Right renal pelvis (tissue), 4 donors: ENCODE measurements at places on chromosomes 6 and 20. TPM values are rescaled to one million over a fixed set of nuclear protein-coding genes. Genes with fewer than 3 reads are reported as not detected.
A peak's percentile ranks its signal among the peaks of the same experiment; 100 is the strongest.

DNA sequence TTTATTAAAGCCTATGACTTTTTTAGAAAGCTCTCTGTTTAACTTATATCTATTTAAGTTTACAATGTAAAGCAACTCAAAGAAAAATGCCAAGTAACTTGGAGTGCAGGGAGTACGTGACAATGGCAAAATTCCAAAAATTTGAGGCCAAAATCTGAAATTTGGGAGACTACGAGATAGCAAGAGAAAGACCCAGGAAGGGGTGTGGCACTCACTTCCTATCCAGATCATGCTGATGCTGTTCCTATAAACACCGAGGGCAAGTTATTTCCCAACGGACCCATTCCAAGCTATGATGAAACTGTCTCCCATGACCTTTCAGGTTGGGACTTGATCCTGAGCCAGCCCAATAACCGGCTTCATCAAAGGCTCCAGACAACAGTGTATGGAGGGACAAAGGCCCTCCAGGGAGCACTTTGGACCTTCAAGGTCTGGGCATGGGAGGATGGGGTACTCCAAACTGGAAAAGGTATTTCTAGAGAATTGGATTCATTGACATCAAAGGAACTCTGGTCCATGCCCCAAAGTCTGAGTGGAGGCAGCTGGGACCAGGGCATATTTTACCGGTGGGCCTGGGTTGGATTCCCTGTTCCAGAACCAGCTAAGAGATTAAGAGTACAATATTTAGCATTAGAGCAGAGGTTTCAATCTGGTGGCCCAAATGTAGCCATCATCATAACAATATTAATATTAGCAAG lies 15.7 kb upstream of the SLC13A3 start:
- no peak for DNase-seq

DNA sequence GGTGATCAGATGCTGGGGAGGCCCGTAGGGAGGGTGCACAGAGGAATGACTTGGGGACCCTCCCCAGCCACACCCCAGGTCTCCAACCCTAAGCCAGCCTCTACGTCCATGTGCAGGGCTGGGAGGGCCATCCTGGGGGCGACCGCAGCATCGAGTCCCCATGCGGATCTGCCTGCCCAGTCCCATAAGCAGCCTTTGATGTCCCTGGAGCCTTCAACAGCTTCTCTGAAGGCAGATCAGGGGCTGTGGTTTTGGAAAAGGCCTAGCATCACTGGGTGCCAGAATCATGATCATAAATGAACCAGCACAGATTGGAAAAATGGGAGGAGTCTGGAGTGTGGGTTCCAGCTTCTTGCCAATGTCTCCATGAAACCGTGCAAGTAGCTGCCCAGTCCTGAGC lies 22.9 kb downstream of the TOX2 start:
- no peak for DNase-seq

DNA sequence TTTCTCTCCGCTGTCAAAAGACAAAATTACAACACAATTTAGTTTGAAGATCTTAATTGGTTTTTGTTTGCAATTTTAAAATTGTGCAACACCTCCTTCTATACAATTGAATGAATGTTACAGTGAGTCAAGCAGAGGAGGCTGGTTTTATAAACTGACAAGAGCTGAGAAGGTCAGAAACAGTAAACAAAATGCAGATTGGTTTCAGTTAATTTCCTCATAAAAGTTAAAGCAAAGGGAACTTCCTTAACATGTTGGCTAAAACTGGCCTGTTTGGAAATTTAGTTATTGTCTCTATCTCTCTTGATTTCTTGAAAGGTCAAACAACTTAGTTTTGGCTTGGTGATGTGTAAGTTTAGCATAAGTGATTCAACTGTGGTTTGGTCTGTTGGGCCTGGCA lies 22.2 kb downstream of the KHDC1L start:
- DNase-seq: no peak

The BCAS1 gene
- 2.4 TPM for polyA plus RNA-seq

The GTSF1L gene
- not detected for polyA plus RNA-seq

GRCh38 chr20:61916318-61916891 lies 149.3 kb downstream of the TAF4 start:
- no peak for DNase-seq

DNA sequence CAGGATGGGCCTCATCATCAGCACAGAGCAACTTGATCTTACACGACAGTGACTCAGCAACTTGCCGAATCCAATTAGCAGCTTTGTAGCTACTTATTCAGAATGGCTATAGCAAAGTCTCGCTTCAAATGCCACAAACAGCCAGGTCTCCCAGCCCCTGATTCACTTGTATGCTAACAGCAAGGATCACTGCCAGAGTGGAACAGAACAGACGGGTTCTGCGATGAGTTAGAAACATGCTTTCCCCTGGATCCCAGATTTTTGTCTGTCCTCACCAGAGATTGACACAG lies 254.4 kb downstream of the NRN1 start:
- DNase-seq: peak; percentile 34

DNA sequence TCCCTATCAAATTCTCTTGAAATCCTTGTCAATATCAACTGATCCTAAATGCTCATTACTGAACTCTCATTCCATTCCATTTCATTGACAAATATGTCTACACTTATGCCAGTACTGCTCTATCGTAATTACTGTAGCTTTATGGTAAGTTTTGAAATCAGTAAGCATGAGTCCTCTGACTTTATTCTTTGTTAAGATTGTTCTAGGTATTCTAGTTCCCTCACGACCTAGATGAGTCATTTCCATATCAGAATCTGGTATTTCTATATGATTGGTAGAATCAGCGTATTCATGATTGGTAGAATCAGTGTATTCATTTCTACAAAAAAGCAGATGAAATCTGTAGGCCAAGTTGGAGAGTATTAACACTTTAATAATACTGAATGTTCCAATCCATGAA lies 318.6 kb upstream of the RUNX2 start:
- DNase-seq: no peak

The SNPH gene
- 2.7 TPM for polyA plus RNA-seq

DNA sequence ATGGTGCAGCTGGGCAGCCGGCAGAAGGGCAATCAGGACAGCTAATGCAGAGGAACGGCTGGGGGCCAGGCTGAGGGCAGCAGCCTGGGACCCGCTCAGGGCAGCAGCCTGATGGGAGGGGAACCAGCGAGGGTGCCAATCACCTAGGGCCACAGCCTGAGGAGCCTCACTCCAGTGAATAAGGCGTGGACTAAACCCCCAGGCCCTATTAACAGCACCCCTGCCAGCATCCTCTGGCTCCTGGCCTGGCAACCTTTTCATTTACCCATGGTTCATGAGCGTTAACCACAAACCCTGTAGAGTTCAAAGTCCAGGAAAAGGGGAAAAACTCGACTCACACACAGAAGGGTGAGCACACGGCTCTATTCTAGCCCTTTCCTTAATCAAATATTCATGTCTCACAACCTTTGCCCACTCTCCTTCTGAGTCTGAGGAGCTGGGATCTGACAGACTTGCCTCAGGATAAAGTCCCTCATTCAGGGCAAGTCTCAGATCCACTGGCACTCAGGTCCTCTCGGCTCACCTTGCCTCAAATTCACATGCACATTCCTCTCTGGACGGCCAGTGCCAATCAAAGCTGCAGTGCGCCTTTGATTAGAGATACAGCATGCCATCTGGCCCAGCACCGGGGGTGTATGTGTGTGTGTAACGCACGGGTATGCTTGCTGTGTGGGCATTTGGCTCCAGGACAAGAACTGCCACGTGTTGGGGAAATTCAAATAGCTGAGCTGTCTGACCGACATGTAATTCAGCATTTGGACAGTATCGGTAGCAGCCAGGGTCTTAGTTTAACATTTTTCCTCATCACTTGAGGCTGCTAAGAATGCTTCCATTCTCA lies 86.9 kb upstream of the TRAF3IP2 start:
- no peak for DNase-seq

The SUMO4 gene
- polyA plus RNA-seq: 0.46 TPM

- no peak for DNase-seq
These were observed 144.9 kb downstream of the SOX4 start for GRCh38 chr6:21738180-21739094.

GRCh38 chr6:170375661-170376060 lies 69.1 kb downstream of the FAM120B start:
- DNase-seq: no peak

The SOBP gene
- 12.3 TPM for polyA plus RNA-seq

DNA sequence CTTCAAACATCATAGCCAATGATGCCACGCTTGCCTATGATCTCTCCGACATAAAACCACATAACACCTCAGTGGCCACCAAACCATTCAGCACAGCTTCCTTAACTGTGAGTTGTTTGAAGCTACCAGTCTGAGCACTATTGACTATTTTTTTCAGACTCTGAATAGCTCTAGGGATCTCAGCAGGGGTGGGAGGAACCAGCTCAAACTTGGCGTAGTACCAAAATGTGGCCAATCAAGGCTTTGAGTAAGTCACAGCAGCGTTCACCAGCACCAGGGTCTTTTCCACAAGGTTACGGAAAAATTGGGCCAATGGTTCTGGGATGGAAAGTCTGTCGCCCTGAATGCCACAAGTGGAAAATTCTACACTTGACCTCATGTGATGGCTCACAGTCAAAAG lies 70.6 kb downstream of the SMPDL3A start:
- no peak for DNase-seq

DNA sequence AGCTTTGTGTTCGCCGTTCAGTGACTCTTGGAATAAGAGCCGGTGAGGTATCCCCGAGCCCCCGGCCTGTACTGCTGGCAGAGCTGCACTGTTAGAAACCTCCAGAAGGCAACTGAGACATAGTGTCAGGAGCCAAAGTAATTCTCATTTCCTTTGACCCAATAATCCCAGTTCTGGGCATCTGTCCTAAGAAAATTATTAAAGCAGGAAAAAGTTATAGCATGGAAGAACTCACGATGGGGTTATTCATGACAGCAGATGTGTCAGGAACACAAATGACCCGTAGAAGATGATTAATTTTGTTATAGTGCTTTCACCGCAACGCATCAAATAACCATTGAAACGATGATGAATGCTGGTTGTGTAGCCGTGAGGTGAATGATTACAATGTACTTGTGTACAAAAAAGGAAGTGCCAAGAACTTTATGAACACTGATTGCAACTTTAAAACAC lies 20.3 kb downstream of the CYP21A2 start:
- DNase-seq: no peak

GRCh38 chr6:15088904-15089568 lies 156.8 kb upstream of the JARID2 start:
- DNase-seq: no peak

The ARMH2 gene
- not detected for polyA plus RNA-seq

The TNFRSF6B gene
- 1.8 TPM for polyA plus RNA-seq

DNA sequence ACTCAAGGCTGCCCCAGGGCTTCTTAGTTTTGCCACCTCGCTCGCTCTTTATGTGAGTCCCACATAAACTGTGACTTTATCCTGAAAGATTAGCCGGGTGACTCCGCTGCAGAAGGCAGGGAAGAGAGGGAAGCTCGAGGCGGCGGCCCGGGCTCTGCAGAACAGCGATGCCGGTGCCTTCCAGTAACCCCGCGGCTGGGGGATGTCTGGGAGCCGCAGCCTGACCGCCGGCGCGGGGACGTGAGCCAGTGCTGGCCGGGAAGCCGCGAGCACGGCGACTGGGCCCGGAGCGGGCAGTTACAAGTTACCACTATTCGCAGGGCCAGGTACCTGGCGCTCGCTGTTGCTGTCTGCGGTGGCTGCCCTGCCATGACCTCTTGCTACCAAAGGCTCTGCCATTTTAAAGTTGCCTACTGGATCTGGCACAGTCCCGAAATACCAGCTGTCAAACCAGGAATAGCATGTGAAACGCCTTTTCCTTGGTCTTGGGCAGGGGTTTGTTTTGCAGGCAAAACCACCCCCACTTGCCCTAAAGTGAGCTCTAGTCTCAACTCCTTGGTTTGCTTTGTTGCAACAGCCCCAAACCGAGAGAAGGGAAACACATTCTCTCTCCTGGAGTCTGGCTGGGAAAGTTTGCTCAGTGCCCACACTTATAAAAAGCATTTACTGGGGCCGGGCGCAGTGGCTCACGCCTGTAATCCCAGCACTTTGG lies 124.0 kb upstream of the SLC2A12 start:
- DNase-seq: no peak

The TNNC2 gene
- 0.22 TPM for polyA plus RNA-seq

The KCNK5 gene
- 11.6 TPM for polyA plus RNA-seq

DNA sequence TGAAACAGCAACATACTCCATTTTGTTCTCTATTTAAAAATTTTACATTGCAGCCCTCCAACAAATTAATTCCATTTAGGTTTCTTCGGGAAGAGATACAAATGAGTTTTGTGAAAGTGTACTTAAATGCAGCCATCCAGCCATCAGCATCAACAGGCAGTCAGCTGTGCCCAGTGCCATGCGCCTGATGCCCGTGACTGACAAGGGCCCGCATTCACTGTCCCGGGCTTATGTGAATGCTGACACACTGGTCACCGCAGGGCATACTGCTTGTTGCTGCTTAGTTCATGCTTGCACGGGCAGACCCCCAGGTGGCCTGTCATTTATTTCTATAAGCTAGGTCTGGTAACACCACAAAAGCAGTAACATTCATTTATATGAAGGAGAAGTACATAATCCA lies 224.9 kb upstream of the QKI start:
- DNase-seq: no peak

DNA sequence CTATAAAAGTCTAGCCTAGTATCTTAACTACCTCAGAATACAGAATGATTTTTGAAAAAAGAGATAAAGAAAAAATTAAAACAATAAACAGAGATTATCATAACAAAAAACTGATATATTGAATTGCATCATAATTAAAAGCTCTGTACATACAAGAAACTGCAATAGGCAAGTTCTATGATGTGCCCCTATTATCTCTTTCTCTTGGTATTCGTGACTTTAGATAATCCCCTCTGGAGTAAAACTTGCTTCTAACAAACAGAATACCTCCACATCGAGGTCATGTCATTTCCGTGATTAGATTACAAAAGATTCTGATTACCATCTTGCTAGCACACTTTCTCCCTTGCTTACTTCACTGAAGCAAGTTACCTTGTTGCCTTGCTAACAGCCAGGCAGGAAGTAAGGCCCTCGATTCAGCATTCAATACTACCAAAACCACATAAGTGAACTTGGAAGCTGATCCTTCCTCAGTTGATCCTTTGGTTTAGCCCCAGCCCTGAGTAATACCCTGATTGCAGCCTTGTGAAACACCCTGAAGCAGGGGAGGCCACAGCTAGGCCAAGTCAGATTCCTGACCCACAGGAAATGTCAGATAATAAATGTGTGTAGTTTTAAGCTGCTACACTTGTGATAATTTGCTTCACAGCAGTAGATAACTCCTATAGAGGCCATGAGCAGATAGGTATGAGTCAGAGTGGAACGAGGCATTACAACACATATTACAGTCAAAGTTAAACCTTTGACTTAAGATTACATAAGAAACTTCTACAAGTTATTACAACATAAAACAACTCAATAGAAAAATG lies 53.7 kb upstream of the TMX4 start:
- DNase-seq: no peak

DNA sequence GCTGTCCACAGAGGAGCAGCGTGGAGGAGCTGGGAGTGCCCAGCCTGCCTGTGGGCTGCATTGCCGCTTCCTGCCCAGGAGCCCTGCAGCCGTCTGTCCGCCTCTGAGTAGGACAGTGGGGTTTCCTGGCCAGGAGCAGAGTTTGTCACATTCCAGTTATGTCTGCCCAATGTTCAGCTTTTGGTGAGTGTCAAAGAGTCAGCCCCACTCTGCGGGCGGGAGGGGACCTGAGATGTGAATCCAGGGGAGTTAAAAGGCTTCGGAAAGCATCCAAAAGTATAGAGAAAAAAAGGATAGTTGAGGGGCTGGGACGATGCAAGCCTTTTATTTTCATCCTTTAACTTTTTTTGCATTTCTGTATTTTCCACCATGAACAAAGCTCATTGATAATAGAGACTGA lies 7.2 kb upstream of the GATA5 start:
- no peak for DNase-seq
